ENCODE measurements at places on chromosomes 12 and 14.

DNA sequence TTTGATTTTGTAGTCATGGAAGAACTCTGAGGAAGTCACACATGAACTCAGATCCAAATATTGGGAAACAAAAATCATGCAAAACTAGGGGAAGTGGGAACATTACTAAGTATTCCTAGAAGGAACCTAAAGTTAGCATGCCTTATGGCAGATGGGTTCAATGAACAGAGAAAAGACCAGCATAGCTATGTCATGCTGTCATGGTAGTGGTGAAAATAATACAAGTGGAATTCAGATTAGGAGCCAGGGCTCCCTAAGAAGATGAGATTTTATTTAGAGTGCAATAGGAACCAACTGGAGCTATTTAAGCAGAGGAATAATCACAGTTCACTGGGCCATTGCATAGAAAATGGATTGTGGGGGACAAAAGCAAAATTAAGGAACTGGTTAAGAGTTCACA, 134.0 kb downstream of the DIO2 start:
- no peak for DNase-seq

GRCh38 chr14:34165847-34166350, 215.0 kb upstream of the EGLN3 start:
- DNase-seq = no peak

DNA sequence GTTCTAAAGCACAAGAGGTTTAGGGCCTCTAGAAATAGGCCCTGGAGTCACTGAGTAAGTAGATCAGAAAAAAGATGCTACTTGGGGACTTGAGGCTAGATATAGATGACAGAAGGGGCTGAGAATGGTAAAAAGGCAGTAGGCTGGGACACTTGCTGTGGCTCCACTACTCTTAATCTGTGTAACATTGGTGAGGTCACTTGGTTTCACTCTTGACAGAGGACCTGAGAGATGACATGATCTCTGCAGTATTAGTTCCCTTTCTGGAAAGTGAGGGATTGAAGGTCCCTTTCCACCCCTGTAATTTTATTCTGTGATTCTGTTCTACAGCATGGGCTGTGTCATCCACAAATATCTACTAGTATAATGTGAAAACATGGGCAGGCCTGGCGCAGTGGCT, 39.7 kb downstream of the MAPKAPK5 start:
- no peak for DNase-seq

- DNase-seq = no peak
Observed at GRCh38 chr14:50529288-50530179, 2.8 kb downstream of the MAP4K5 start.

DNA sequence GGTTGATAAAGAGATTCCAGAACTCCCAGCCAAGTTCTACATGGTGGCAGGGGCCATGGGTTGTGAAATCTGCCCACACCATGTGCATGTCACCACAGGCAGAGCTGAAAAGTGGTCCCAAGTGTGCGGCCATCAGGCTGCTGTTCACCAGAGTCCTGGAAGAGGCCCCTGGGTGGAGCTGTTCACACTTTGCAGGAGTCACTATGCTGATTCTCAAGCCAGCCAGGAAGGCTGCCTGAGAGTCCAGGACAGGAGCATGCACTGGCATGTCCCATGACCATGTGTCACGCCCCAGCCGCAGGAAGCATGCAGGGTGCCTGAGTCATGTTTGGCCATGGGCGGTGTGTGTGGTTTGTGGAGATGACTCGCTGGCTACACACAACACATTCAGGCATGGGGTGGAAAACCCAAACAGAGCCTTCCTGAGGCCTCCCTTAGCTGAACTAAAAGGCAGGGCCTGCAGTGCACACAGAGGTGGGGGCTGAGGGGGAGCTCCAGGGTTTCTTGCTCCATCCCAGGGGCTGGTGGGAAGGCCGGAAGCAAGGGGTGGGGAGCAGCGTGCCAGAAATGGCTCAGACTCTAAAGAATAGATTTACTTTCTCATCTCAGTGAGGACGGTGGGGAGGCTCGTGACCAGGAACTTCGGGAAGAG, 19.4 kb downstream of the ABCB9 start:
- DNase-seq = peak; percentile 98

- DNase-seq = no peak
Observed at GRCh38 chr12:46147144-46147543, 121.7 kb downstream of the SLC38A1 start.

DNA sequence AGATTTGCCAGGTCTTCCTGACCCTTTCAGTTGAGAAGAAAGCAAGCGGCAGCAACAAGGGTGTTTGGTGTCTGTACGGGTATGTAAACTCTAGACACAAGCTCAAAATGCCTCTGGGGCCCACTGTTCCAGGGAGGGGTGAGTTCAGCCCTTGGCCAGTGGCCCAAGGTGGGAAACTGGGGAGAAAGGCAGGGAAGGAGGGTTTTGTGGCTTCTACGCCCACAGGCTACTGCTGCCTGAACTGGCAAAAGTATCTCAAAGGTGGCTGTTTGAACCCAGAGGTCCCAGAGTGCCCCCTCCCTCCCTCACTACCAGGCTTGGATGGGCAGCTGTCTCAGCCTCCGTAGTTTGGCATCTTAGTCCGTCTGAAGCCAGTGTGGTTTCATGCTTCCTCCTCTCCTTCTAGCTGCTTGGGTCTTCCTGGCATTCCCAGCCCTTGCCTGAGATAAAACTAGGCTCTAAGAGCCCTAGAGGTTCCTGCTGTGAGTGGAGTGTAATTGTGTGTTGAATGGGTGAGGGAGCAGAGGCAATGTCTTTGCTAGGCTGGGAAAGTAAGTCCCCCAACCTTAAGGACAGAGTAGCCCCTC, 5.5 kb downstream of the HOXC5 start:
- peak; percentile 53 for DNase-seq

DNA sequence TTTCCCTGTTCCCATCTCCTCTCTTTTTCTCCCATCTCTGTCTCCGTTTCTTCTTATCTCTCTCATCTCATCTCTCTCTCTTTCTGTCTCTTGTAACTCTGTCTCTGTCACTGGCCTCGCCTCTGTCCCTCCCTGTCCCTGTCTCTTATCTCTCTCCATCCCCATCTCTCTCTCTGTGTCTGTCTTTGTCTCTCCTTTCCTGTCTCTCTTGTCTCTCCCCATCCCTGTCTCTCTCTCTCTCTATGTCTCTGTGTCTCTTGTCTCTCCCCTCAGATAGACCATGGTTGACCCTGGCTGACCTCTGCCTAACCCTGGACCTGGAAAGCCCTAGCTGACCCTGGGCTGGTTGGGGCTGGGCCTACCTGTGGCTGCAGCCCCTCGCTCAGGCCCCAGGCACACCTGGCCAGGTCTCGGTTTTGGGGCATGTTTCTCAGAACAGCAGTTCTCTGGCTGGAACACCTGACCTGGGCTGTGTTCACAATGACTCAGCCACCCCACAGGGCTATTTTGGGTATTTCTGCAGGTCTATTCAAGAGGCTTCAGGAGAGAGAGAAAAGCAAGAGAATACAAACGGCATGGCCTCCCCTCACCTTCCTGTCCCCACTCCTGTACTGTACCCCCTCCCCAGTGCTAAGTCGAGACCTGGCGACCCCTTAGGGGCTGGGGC, 174.4 kb downstream of the TMEM121 start:
- DNase-seq = peak; percentile 26

GRCh38 chr12:3228552-3228951, 151.4 kb downstream of the TSPAN9 start:
- DNase-seq = no peak

DNA sequence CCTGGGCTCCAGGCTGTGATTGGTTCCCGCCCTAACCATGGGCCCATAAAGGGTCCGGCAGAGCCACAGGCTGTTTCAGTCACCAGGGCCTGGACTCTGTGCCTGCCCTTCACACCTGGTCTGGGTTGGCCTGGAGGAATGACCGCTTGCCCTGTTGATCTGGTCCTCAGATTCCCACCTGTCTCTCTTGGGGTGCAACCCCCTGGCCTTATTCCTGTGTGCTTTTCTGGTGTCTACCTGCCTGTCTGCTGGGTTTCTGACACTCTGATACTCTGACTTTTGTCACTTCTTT, 2.9 kb upstream of the KRT83 start:
- peak; percentile 49 for DNase-seq

DNA sequence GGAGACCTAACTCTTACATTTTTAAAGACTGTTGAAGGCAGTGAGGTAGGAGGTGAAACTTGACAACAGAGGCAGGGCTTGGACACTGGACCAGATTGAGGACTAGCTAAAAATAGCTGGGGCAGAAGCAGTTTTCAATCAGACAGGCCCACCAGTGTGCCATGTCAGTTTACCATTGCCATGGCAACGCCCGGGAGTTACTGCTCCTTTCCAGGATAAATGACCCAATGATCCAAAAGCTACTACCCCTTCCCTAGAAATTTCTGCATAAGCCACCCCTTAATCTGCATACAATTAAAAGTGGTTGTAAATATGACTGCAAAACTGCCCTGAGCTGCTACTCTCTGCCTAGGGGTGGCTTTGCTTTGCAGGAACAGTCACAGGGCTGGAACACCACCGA, 53.2 kb upstream of the PKP2 start:
- no peak for DNase-seq

- no peak for DNase-seq
Observed at GRCh38 chr12:47863467-47863866, 41.3 kb downstream of the VDR start.

DNA sequence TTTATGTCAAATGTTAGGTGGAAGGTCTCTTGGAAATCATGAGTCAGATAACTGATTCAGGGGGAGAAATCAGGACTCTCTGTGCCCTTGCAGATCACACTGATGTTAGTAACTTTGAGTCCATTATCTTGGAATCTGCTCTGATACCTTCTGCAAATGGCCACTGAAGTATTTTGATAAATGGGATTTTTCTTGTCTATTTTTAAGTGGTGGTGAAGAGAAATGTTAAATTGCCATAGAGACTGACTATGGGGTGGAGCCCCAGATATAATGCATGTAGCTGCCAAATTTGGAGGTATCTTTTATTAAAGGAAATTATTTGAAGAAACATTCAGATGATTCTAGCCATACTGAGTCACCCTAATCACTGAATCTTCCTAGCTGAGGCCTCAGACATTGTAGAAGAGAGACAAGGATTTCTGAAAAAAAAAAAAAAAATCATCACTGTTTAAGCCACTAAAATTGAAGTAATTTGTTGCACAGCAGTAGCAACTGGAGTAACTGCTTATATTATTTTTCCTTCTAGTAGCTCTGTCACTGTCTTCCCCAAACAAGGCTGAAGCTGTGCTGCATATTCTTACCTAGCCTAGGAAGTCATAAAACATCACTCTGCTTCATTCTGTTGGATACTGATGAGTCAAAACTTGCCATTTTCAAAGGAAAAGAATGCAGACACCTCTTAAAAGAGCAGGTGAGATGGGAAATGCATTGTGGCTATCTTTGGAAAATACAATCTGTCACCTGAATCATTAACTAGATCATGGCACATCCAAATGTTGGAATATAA, 36.0 kb upstream of the CLEC14A start:
- DNase-seq = no peak

DNA sequence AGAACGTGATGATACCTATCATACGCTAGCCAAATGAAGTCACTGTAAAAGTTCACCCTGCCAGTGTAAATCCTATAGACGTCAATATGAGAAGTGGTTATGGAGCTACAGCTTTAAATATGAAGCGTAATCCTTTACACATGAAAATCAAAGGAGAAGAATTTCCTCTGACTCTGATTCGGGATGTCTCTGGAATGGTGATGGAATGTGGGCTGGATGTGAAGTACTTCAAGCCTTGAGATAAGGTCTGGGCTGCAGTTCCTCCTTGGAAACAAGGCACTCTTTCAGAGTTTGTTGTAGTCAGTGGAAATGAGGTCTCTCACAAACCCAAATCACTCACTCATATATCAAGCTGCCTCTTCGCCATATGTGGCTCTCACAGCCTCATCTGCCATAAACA, 53.1 kb upstream of the NAP1L1 start:
- no peak for DNase-seq

GRCh38 chr14:100723135-100723829, 3.4 kb upstream of the DLK1 start:
- no peak for DNase-seq

- DNase-seq = peak; percentile 72
Observed at GRCh38 chr12:108806921-108807320, 50.5 kb downstream of the SSH1 start.

DNA sequence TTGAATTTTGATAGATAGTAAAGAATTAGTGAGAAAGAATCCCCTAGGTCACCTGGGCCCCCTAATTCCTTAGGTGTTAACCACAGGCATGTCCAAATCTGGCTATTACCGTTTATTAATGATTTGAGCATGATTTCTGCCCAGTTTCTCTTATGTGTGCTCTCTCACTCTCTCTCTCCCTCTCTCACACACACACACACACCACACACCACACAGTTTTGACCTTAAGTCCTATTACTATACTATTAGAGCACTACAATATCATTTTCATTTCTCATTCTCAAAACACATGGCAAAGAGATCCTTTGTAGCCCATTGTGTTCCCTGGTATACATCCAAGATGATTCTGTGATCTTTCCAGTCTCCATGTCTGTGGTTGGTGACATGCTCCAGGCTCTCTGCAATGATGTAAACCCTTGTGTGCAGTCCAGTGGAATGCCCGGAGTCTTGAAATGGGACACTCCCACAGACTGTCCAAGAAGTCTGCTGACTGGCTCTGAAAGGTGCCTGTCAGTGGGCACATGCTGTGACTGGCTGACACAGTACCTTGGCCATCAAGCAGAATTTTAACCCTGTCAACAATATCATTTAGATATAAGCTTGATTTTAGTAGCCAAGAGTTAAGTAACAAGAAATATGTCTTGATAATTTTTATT, 96.2 kb downstream of the FIGNL2 start:
- DNase-seq = no peak

DNA sequence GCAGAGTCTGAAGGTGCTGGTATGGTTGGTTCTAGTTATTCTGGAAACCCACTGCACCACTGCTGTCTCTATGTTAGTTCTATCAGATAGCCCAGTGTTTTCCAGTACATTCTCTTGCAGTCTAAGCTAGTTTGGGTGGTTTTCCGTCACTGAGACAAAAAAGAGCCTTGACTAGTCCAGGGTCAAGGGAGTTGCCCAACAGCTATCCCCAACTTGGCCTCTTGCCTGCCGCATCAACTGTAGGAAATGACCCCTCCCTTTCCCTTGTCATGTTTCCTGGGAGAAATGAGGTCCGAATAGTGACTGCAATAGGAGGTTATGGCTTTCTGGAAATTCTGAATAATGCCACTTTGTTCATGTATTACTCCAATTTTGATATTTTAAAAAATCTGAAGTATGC, 160.4 kb downstream of the EFCAB11 start:
- peak; percentile 92 for DNase-seq

DNA sequence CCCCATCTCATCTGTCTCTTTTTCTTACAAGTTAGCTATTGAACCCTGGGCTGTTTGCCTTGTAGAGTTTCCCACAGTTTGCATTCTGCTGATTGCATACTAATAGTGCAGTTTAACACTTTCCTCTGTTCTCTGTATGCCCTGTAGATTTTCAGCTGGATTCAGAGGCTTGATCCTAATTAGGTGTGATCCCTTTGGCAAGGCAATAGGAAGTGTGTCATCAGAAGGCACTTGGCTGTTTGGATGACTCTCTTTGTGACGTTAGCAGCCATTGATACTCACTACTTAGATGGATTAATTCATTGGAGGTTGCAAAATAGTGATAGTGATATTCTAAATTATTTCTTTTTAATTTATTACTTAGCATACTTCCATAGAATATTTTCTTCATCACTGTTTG, 33.6 kb downstream of the FUT8 start:
- no peak for DNase-seq

GRCh38 chr14:100375266-100375962, 52.3 kb downstream of the SLC25A47 start:
- peak; percentile 94 for DNase-seq

GRCh38 chr12:125271892-125272291, 206.7 kb downstream of the AACS start:
- DNase-seq = no peak

Data from posterior vena cava (tissue), 2 donors.